ENCODE measurements at places on chromosomes 3 and 15. TPM values are rescaled to one million over a fixed set of nuclear protein-coding genes. Genes with fewer than 3 reads are reported as not detected.

Gene ALS2CL
- total RNA-seq: 3.1 TPM

- DNase-seq: no peak
These were observed 282.1 kb downstream of the ZBTB20 start for GRCh38 chr3:114864970-114865369.

Gene GOLGA8O
- 1.3 TPM for total RNA-seq

GRCh38 chr3:129448186-129448895 is 8.3 kb downstream of the IFT122 start:
- no peak for DNase-seq

GRCh38 chr3:182104881-182105280 is 393.2 kb downstream of the SOX2 start:
- DNase-seq: no peak

- no peak for DNase-seq
These were observed 254.5 kb downstream of the NLGN1 start for GRCh38 chr3:173652093-173652492.

Data from activated T-cell treated with anti-CD3 and anti-CD28 coated beads, Interleukin-2, amount 50 U/mL, for 72 hours (primary cell).